ENCODE measurements at places on chromosomes 1 and 21. TPM values are rescaled to one million over a fixed set of nuclear protein-coding genes. Genes with fewer than 3 reads are reported as not detected.

FCRL2 gene
- not detected for total RNA-seq

TRPM2 gene
- total RNA-seq, result under 0.01 TPM

PAX7 gene
- total RNA-seq, result not detected

PAPPA2 gene
- 1.3 TPM for total RNA-seq

RNF186 gene
- total RNA-seq, result not detected

ORC1 gene
- total RNA-seq, result 5.2 TPM

BTBD8 gene
- 2.3 TPM for total RNA-seq

DNA sequence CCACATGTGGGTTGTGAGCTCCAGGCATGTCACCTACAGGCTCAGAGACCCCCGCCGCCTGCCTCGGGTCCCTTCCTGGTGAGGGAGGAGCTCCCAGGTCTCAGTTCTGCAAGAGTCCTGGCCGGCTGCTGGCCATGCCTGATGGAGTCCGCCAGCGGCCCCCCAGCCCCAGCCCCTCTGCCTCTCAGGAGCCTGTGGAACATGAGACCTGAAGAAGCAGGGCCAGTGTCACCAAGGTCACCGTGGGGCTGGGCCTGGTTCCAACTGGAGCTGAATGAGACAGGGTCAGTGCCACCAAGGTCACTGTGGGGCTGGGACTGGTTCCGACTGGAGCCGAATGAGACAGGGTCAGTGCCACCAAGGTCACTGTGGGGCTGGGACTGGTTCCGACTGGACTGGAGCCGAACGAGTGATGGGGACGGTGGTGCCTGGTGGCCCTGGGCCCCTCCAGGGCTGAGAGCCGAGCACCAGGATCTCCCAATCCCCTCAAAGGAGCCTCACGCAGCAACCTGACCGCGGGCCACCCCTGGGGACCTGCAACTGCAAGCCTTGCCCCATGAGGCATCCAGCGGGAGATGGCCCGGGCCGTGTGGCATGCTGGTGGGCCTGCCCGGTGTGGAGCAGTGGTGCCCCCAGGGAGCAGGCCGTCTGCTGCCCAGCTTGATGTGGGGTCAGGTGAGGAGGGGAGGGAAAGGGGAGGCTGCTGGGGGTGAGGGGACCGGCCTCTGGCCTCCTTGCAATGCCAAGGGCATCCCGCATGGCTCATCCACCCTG, 14.5 kb upstream of the PTTG1IP start:
- no peak for DNase-seq

GRCh38 chr1:213934649-213935048, 53.1 kb upstream of the PROX1 start:
- no peak for DNase-seq

DNA sequence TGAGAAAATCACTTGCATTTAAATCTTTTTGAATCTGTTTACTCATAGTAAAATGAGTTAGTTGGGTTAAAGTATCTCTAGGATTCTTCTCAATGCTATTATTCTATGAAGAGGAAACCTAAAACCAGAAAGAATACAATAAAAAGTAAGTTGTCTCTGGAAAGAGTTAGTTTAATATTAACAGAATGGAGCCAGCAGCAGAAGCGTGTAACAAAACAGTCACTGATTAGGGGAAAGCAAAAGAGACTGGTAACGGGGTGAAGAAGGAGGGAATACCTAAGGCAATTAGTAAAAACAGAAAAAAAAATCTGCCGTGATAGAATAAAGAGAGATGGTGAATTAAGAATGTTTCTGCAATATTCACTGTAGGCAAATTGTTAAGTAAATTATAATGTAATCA, 60.0 kb downstream of the NRDC start:
- DNase-seq, result no peak

DNA sequence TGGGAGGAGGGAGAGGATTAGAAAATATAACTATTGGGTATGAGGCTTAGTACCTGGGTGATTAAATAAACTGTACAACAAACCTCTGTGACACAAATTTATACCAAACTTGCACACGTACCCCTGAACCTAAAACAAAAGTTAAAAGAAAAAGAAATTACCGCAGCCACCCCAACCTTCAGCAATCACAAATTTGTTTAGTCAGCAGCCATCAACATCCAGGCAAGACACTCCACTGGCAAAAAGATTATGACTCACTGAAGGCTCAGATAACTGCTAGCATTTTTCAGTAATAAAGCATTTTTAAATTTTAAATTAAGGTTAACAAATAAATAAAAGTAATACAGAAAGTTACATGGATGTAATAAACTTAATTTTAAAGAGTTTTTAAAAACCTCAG, 14.4 kb upstream of the DEPDC1 start:
- DNase-seq, result no peak

DNA sequence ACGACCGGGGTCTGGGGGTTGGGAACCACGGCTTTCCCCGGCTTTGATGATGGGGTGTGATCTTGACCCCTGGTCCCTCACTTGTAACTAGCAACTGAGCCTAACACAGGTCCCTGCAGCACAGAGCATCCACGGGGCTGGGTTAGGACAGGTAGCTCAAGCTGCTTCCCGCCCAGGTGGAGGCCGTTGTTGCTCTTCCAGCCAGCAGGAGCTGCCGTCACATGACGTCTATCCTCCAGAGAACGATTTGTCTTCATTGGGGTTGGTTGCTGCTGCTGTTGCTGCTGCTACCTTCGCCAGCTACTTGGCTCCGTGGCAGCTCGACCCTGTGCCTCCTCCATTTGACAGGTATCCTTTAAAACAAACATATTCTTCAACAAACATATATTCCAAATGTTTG, 74.3 kb upstream of the ADAR start:
- no peak for DNase-seq

DNA sequence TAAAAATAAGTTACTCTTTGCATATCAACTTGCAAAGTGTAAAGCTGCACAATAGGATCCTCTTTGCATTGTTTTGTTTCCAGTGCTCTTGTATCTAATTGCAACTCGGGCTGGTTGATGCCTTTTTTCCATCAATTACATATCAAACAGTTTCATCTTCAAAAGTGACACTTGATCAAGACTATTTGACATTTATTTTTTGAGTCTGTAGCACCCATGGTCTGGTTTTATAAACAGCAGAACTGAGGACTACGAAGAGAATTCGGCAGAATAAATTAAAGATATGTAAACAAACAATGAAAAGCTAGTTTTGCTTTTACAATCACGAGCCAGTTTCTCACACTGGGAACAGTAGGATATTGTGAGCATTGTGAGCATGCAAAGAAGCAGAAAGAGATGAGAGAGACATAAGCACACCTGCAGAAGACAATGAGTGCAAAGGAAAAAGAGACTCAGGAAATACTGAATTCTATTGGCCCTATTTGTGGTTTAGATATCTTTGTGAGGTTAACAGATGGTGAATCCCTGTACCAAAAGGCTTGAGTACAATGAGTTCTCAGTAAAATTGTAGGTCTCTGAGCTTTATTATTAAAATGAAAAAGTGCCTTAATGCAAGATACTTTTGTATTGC, 45.4 kb downstream of the RPL5 start:
- peak; percentile 27 for DNase-seq

DNA sequence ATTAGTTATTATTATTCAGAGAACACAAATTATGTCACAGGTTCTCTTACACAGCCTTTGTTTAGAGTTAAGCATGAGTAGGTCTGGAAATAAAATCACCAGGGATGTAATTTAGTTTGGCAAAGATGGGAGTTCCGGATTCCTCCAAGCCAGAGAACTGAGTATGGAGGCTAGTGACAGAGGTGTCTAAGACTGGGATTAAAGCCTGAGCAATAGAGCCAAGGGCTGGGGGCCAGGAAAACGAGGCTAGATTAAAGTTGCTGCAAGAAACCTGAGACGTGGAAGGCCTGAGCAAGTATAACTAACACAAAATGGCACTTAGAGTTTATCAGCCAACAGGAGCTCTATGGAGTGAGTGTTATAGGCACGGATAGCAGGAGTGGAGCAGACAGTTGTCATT, 381.6 kb downstream of the SRGAP2C start:
- no peak for DNase-seq

DNA sequence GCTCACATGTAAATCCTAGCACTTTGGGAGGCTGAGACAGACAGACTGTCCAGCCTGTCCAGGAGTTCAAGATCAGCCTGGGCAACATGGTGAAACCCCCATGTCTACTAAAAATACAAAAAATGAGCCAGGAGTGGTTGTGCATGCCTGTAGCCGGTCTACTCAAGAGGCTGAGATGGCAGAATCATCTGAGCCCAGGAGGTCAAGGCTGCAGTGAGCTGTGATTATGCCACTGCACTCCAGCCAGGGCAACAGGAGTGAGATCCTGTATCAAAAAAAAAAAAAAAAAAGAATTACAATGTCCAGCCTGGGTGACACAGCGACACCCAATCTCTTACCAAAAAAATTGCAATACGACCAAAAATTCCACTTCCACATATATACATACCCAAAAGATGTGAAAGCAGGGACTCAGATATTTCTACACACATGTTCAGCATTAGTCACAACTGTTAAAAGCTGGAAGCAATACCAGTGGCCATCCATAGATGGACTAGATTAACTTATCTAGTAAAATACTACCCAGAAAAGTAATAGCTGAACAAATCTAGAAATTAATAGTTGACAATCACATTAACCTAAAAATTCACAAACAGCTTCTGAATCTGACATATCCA, 49.2 kb downstream of the ASH1L start:
- peak; percentile 44 for DNase-seq

DNA sequence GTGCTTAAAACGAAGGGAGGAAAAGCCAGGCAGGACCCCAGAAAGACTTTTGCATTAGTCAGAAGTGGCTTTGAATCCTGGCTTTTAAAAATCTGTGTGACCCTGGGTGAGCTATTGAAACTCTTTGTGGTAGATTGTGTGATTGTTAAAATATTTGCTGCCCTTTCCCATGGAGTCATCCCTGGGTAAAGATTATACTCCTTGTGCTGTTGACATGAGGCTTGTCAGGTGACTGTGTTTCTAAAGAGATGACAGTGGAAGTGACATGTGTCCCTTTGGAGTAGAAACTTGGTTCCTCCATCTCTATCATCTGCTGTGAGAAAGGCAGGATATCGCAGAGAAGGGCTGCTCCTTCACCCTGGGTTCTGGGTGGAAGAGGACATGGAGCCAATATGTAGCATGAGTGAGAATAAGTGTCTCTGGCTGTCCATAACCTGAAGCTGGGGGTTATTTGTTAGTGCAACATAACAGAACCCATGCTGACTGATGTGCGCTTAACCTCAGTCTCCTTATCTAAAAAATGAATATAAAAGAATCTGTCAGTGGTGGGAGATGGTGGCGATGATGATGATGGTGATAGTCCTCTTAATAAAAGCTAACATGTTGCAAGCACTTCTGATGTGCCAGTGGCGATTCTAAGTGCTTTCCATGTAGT, 187.6 kb downstream of the RHOU start:
- peak; percentile 54 for DNase-seq

GRCh38 chr1:112165375-112165774, 175.9 kb upstream of the KCND3 start:
- DNase-seq, result no peak

- no peak for DNase-seq
These were observed 41.5 kb downstream of the CDK18 start for GRCh38 chr1:205545991-205546390.

DNA sequence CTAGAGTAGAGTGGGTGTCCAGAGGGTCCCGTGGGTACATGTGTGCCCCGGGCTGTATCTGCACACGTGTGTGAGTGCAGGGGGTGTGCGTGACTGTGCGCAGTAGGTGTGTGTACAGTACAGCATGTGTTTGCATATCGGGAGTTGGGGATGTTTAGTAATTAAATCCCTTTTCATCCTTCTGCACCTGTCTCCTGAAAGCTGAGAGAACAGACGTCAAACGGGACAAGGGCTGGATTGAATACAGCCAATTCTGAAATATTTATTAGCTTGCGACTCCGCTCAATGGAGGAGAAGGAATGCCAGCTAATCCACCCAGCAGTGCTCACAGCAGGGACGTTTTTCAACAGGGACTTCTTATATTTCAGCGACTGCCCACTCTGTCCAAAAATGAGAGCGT, 44.7 kb upstream of the CASZ1 start:
- no peak for DNase-seq

DNA sequence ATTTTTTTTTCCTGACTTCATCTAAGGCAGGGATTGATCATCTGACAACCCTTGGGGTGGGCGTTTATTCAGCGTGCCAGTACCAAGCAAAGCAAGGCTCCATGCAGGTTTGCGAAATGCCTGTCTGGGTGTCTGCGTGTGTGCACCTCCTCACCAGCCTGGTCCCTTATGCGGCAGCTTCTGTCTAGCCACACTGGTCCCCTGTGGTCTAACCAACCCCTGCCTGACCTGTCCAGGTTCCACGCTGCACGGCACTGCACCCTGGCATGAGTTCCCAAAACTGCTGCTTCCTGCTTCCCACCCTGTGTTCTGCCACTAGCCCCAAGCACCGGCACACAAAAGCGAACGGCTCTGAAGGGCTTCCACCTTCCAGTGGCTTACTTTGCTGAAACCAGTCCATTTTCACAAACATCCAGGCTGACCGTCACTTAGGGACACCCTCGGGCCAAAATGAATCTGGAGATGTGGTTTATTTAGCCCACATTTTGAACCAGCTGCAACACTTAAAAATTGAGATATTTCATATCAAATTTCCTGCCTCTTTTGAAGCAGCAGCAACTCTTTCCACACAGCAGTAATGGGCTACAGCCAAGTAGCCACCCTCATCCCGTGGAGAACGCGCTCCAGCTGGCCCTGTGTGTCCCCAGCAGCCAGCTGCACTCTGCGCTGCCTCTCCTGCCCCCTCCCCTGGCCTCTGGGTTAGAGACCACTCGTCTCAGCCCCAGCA, 55.7 kb downstream of the HLCS start:
- peak; percentile 37 for DNase-seq

DNA sequence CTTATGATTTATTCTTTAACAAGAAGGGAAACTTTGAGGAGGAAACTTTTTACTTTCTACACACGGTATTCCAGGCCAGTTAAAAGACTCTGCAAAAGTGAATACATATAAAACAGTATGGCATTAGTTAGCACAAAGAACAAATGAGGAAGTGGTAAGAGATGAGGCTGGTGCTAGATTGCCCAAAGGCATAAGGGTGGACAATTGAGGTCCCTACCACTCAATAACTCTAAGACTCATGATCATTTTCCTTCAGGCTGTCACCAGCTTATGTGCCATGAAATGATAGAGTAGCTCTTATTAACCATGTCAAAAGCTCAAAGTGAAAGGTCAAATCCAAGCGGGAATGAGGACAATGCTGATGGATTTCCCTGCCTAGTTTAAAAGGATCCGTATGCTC, 124.5 kb downstream of the TBX15 start:
- DNase-seq, result no peak

DNA sequence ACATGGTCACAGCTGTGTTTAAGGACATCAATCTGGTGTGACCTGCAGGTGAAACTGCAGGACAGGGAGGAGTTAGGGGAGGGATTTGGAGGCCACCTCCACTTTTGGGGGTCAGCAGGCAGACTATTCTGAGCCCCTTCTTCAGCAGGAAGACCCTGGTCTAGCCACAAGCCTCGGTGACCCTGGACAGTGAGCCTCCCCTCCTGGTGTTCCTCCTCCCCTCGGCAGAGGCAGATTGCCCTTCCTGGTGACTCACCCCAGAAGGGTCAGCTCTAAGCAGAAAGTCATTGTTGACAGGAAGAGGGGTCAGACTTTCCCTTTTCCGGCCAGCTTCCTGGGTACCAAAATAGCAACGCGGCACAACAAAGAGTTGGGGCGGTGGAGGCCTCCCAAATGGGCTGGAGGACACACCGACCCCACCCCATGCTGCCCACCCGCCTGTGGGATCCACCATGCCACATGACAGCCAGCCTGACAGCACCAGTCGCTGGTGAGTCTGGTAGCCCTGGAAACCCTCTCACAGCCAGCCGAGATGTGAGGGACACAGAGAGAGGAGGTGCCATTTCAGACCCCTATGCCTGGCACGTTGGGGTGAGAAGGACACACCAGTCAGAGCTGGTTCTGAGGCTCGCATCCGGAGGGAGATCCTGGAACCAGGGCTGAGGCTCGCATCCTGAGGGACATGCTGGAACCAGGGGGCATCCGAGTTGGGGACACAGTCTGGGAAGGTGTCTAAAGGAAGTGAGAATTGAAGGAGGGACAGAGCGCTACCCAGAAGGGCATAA, 14.7 kb upstream of the CSF1 start:
- DNase-seq, result peak; percentile 59
